ENCODE measurements at places on chromosomes 1 and 21. TPM values are rescaled to one million over a fixed set of nuclear protein-coding genes. Genes with fewer than 3 reads are reported as not detected.

Gene DNAI4
- total RNA-seq, result 16.0 TPM

Gene UTP25
- total RNA-seq, result 21.9 TPM

Gene ANKRD65
- 1.6 TPM for total RNA-seq

Gene TMPRSS15
- not detected for total RNA-seq

Gene KCNE2
- total RNA-seq, result not detected

Gene SMIM1
- total RNA-seq, result 2.5 TPM

Gene MMEL1
- total RNA-seq, result 7.8 TPM

Gene SERPINC1
- total RNA-seq, result not detected

Gene NIT1
- total RNA-seq, result 26.3 TPM

Data from parietal lobe (tissue), 2 donors.